ENCODE measurements at places on chromosomes 5 and 9.

DNA sequence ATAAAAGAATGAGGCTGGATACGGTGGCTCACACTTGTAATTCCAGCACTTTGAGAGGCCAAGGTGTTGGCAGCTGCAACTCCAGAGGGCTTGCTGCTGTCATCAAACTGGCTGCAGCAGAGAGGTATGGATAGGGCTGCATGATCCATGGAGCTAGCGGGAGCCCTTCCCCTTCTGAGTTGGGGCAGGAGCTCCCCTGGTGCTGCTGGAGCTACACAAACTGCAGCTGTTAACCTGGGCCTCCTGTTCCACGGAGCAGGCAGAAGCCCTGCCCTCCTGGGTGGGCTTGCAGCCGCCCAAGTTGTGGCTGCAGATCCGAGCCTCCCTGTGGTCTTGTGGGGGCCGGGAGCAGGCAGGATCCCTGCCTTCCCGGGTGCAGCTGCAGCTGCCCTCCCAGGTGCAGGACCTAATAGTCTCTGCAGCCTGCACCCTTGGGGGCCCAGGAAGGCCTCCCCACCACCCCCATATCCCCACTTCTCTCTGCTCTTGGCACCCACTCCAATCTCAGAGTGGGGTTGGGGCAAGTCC lies 15.8 kb downstream of the CDC25C start:
- H3K4me3 ChIP-seq: no peak overlapping the region
- H3K4me1 ChIP-seq: no peaks in the 10 kb centered on the region
- no peak overlapping the region for H3K27ac ChIP-seq
- DNase-seq: no peak
- H3K36me3 ChIP-seq: no peaks in the 10 kb centered on the region
- no peaks in the 10 kb centered on the region for H3K27me3 ChIP-seq

DNA sequence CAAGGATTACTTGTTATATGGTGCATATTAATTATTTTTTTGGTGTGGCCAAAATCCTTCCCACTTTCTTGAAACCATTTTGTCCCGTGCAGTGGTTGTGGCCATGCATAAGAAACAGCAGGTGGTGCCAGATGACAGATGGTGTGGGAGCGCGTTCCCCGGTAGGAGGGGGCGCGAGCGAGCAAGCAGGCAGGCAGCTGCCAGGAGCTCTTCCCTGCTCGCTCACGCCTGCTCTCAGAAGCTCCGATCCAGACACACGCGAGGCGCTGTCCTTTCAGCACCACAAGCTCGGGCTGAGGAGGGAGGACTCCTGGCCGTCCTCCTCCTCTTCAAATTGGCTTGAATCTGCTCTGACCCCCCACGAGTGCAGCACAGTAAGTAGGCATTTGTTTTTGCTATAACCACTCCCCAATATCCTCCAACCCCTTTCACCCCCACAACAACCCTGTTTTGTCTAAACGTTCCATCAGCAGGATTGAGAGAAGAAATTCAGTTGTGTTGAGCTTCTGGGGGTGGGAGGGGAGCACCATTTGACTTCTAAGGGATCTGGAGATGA lies at the start of gene NSG2:
Gene NSG2 (plus strand): TSS at position 237 of the 556 bp plus-strand sequence. CDS start 1,050 bp downstream, outside the sequence.
- peaks cover 23% of the 10 kb centered on the region for H3K27me3 ChIP-seq
- H3K27ac ChIP-seq: no peak within 1 kb of the TSS
- no peaks in the 10 kb centered on the region for H3K36me3 ChIP-seq

GRCh38 chr5:32388432-32389129 lies 56.0 kb downstream of the ZFR start:
- H3K27me3 ChIP-seq: no peaks in the 10 kb centered on the region
- DNase-seq: no peak
- H3K4me3 ChIP-seq: no peak overlapping the region
- peak overlapping the region; percentile 25 for H3K27ac ChIP-seq
- no peaks in the 10 kb centered on the region for H3K4me1 ChIP-seq
- H3K36me3 ChIP-seq: peaks cover 40% of the 10 kb centered on the region

GRCh38 chr5:60514152-60514551 lies 185.8 kb downstream of the DEPDC1B start:
- no peaks in the 10 kb centered on the region for H3K36me3 ChIP-seq
- DNase-seq: no peak
- peaks cover 6% of the 10 kb centered on the region for H3K4me1 ChIP-seq
- H3K27me3 ChIP-seq: no peaks in the 10 kb centered on the region
- no peak overlapping the region for H3K27ac ChIP-seq
- H3K4me3 ChIP-seq: no peak overlapping the region

DNA sequence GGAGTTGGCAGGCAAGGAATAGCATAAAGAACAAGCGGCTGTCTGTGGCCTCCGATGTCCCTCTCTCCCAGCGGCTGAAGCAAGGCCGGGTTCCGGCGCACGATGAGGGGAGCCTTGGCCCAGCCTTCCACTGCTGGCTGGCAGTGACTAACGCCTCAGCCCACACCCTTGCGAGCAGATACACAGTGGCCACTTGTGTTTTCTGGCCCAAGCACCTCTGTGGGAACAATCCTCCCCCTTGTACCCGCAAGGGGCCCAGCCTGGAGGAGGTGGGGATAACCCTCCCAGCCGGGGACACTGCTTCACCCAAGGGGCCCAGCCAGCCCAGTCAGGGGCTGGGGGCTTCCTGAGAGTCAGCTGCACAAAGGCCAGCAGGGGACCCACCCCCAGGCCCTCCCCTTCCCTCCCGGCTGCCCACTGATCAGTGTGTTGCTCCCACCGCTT lies 23.2 kb downstream of the STK10 start:
- no peaks in the 10 kb centered on the region for H3K27me3 ChIP-seq
- peaks cover 22% of the 10 kb centered on the region for H3K4me1 ChIP-seq
- peak overlapping the region; percentile 24 for H3K27ac ChIP-seq

DNA sequence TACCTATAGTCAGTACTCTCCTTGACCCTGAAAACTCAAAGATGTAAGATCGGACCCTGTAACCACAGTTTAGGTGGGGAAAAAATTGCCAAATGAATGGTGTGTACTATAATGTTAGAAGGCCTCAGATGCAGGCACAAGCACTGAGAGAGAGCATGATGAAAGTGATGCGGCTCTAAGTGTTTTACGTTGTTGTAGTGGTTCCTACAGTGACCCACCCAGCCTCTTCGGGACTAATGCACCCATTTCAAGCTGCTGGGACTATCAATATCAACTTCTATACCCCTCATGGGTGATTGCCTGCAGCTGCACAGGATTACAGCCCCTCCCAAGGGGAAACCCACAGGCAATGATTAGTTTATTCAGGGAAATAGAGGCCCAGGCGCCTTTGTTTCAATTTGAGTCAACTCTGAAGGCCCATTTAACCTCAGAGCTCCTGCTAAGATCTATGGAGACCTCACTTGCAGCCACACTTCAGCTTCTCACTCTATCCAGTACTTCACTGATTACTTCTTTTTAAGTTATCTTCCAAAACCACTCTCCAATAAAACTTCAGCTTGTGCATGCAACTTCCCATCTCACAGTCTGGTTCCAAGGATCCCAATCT lies 340.7 kb downstream of the NR2F1-AS1 start:
- no peak overlapping the region for H3K27ac ChIP-seq
- no peak overlapping the region for H3K4me3 ChIP-seq
- DNase-seq: no peak
- no peaks in the 10 kb centered on the region for H3K27me3 ChIP-seq
- H3K36me3 ChIP-seq: no peaks in the 10 kb centered on the region
- peaks cover 11% of the 10 kb centered on the region for H3K4me1 ChIP-seq

- H3K4me1 ChIP-seq: no peaks in the 10 kb centered on the region
- no peak for DNase-seq
- H3K4me3 ChIP-seq: no peak overlapping the region
- no peak overlapping the region for H3K27ac ChIP-seq
- H3K27me3 ChIP-seq: no peaks in the 10 kb centered on the region
- no peaks in the 10 kb centered on the region for H3K36me3 ChIP-seq
Observed at GRCh38 chr5:35294017-35294416, 63.7 kb upstream of the PRLR start.

- H3K4me3 ChIP-seq: no peak overlapping the region
- H3K27me3 ChIP-seq: no peaks in the 10 kb centered on the region
- peaks cover 29% of the 10 kb centered on the region for H3K4me1 ChIP-seq
- no peaks in the 10 kb centered on the region for H3K36me3 ChIP-seq
- DNase-seq: peak; percentile 57
- peak overlapping the region; percentile 76 for H3K27ac ChIP-seq
Observed at GRCh38 chr9:96061293-96061987, 185.9 kb downstream of the ERCC6L2 start.

GRCh38 chr5:149667084-149667828 lies 62.9 kb upstream of the PPARGC1B start:
- H3K4me3 ChIP-seq: no peak overlapping the region
- no peaks in the 10 kb centered on the region for H3K36me3 ChIP-seq
- peaks cover 3% of the 10 kb centered on the region for H3K4me1 ChIP-seq
- H3K27me3 ChIP-seq: no peaks in the 10 kb centered on the region
- H3K27ac ChIP-seq: no peak overlapping the region
- DNase-seq: no peak

GRCh38 chr9:118418887-118419565 lies 714.8 kb downstream of the TLR4 start:
- no peaks in the 10 kb centered on the region for H3K4me1 ChIP-seq
- H3K27ac ChIP-seq: no peak overlapping the region
- no peaks in the 10 kb centered on the region for H3K36me3 ChIP-seq
- no peak overlapping the region for H3K4me3 ChIP-seq
- peak; percentile 71 for DNase-seq
- H3K27me3 ChIP-seq: no peaks in the 10 kb centered on the region

DNA sequence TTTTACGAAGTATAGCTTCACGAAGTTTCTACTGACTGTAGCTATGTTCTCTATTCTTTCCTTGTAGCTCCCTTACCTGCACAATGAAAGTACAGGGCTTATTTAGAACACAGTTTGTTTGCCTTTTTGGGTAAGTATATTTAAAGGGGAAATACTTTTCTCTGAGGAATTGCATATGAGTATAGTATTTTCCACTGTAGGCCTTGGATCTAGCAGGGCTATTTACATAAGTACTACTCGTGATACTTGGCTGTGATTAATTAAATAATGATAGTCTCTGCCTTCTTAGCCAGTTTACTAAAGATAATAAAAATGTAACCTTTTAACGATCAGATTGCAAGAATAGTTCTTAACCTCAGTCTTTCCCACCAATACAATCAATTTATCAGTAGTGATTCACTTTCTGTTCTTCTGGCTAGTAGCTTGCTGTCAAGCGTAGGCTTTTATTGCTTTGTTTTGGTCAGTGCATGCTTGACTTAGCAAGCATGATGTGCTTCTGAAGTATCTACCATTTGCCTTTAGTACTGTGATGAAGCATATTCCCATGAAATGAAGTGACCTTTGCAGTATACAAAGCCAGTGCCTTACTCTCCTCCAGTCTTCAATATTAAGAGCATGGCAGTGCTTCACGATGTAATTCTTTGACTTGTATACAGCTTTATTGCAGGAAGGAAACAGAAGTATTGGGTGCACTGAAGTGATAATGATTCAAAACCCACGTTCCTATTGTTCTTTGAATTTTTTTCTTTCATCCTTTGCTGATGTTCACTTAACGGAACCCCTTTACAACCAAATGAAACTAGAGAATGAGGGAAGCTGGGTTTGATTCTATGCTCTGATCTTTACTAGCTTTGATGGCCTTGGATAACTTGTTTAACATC lies 64.2 kb downstream of the SLC44A1 start:
- no peak overlapping the region for H3K4me3 ChIP-seq
- H3K4me1 ChIP-seq: peaks cover 17% of the 10 kb centered on the region
- H3K27ac ChIP-seq: peak overlapping the region; percentile 64
- no peaks in the 10 kb centered on the region for H3K36me3 ChIP-seq

DNA sequence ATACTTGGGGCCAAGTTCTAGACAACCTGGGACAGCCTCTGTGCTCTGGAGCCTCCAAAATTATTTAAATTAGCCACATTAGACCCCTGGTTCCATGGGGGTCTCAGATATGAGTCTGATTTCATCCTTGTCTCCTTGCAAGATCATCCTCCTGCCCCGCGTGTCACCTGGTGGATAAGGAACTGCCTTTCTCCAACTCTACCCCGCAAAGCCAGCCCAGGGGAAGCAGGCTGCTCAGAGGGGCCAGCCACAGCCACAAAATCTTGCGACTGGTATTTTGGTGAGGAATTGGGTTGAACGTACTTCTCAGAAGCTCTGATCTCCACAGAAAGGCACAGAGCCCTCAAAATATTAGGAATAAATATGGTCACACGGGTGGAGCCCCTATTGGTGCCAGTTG lies 101.2 kb downstream of the AK8 start:
- no peaks in the 10 kb centered on the region for H3K4me1 ChIP-seq
- H3K27me3 ChIP-seq: no peaks in the 10 kb centered on the region

All from stomach (tissue), 19 donors.